ENCODE measurements at places on chromosomes 3 and 15.

DNA sequence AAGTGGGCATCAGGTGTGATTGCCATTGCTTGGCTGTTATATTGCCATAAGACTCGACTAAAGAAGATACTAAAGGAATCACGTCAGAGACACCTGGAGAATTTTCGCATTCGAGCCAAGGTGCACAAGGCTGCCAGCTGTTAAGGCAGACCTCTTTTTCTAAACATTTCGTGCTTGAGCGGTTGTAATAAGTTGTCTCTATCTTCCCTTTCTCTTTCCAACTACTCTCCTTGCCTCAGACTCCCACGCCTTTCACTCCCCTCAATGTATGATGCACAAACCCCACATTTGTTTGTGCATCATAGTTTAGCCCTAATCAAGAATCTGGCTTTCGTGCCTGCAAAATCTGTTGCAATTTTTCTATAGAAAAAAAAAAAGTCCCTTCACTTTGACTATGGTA is 118.0 kb downstream of the IQCH start:
- DNase-seq: no peak

GRCh38 chr3:172601066-172601832 is 78.0 kb upstream of the TNFSF10 start:
- no peak for DNase-seq

- no peak for DNase-seq
Measured at GRCh38 chr3:120441776-120442175, 9.0 kb downstream of the FSTL1 start.

GRCh38 chr3:120566243-120566975 is 29.7 kb upstream of the NDUFB4 start:
- DNase-seq: no peak

DNA sequence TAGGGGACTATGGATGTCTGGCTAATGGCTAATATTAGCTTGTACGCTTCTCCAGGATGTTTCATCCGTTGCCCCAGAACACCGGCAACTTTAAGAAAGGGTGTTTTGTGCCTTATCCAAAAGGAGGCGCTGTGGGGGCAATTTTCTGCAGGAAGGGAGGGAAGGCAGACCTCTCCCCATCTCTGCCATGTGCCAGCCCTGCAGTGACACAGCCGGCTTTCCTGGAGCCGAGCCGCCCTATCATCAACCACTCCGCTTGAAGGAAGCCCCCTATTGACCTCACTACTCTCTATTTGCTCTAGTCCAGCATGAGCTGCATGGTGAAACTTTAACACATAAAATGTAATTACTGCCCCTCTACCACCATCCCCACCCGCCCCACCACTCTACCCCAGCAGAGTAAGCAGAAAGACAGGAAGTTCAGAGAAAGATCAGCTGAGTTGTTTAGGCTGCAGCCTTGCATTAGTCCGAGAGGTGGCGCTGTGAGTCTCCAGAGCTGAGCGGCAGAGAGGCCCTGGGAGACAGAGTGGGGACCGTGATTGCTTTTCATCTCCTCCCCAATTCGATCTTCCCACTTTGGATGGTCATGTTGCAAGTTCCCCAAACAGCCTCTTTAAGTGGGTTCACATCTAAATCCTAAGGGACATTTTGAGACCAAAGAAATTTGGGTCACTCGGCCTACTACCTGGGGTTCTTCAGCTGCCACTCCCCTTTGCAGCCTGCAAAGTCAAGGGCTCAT is 24.5 kb upstream of the RAD18 start:
- DNase-seq: peak; percentile 54

DNA sequence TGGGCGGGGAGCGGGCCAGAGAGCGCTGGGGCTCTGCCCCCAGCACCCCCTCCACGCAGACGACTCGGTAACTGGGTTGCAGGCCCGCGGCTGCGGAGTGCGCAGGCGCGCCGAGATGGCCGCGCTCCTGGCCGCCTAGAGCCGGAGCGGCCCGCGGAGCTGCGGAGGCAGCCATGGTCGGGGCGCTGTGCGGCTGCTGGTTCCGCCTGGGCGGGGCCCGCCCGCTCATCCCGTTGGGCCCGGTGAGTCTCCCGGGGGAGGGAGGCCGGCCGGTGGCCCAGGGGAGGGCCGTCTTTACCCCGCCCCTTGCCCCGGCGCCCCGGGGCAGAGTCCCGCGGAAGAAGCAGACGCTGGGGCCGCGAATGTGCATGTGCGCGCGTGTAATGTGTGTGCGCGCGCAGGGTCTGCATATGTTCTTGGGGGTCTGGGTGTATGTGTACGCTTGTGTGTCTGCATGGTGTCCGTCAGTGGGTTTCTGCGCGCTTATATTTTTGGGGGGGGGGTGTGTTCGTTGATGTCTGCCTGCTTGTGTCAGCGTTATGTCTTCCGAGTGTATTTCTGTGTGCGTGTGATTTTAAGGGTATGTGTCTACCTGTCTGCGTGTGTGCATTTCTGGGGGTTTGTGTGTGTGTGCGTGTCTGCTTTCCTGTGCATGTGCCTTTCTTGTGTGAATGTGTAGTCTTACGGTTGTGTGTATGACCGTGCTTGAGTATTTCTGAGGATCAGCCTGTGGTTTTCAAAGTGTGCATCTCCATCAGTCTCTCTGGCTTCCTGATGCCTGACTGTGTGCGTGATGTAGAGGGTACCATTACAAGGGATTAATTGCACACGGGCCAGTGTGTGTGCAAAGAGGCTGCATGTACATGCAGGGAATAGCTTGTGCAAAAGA is at the start of gene ABHD14A:
TSS of gene ABHD14A (plus strand) at position 102 of the 889 bp plus-strand sequence. CDS start at position 174, 72 bp downstream.
- DNase-seq: peak; percentile 80

DNA sequence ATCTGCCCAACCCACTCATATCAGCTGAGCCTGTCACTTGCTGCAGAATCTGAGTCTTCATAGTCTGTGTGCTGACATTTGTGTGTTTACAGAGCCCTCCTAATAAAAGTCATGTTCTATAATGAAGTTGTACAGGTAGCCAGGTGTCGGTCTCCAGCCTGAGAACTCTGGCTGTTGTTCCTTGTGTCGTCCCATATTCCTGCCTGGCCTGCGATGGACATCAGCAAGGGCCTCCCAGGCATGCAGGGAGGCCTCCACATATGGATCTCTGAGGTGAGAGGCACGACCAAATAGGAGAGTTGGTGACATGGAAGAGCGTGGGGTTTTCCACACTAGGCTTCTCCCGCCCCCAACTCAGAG is 2.9 kb downstream of the VILL start:
- no peak for DNase-seq

GRCh38 chr3:196237203-196237602 is 20.9 kb downstream of the SLC51A start:
- DNase-seq: no peak

- no peak for DNase-seq
Measured at GRCh38 chr3:153396581-153396980, 234.6 kb downstream of the RAP2B start.

- no peak for DNase-seq
Measured at GRCh38 chr15:40914013-40914412, 15.1 kb upstream of the DLL4 start.

- no peak for DNase-seq
Measured at GRCh38 chr15:88646951-88647350, 8.1 kb downstream of the ISG20 start.

DNA sequence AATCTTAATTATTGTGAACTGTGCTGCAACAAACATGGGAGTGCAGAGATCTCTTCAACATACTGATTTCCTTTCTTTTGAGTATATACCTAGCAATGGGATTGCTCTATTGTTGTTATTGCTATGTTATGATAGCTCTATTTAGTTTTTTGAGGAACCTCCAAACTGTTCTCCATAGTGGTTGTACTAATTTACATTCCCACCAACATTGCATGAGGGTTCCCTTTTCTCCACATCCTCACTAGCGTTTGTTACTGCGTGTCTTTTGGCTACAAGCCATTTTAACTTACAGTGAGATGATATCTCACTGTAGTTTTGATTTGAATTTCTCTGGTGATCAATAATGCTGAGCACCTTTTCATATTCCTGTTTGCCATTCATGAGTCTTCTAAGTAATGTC is 45.5 kb upstream of the TNFSF10 start:
- DNase-seq: no peak

GRCh38 chr3:141412087-141412935 is 44.0 kb downstream of the ZBTB38 start:
- DNase-seq: no peak

GRCh38 chr3:11776346-11776745 is 70.3 kb downstream of the TAMM41 start:
- DNase-seq: no peak

GRCh38 chr3:170868577-170869238 is 1.3 kb downstream of the RPL22L1 start:
- no peak for DNase-seq

Measured in Caco-2 (cell line).